ENCODE measurements at places on chromosomes 16 and 17.
A peak's percentile ranks its signal among the peaks of the same experiment; 100 is the strongest.

DNA sequence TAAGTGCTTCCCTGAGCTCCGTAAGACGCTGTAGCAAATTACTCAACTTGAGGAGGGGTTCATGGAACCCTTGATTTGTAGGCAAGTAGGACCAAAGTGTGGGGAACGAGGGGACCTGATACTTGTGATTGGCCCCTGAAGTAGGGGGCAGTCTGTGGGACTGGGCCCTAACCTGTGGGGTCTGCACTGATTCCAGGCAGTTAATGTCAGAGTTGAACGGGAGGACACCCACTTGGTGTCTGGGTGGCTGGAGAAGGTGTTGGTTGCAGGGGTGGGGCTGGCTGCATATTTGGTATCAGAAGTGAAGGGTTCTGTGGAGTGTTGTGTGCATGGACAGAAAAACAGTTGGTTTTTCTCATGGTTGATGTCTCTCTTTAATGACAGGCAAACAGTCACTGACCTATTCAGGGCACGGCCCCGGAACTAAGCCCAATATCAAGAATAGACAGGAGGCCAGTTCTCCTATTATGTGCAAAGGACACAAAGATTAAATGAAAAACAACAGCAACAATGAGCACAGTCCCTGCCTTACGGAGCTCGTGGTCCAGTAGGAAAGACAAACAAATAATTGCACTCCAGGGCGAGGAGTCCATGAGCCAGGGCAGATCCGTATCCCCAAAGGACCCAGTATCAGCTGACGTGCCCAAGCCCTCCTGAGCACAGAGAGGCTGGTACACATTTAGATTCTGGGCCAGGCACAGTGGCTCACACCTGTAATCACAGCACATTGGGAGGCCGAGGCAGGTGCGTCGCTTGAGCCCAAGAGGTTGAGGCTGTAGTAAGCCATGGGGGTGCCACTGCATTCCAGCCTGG lies 19.2 kb downstream of the MXRA7 start:
- no peak for DNase-seq

DNA sequence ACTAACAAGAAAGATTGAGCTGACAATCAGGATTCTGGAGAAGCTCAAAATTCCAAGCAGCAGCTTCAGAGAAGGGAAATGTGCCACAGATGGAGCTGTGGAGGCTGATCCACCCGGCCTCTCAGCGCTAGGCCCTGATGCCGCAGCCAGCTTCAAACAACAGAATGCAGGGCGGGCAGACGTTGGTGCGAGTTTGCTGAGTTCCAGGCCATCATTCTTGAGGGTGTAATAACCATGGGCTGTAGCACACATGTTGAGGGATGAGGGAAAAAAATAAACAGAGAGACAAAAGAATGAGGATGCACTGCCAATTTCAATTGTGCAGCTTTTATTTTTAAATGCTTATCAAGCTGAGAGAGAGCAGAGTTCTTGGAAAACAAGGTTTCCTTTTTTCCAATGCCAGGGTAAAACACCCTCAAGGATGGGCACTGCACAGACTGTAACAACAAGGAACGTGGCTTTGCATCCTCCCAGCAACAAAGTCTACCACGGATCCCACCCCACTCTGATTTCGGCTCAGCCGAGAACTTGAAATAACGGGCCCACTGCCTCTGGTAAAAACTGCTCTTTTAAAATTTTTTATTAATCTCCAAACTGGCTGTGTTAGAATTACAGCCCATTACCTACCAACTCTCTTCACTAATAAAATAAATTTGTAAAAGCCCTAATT lies 90.2 kb downstream of the SMG6 start:
- no peak for DNase-seq

- DNase-seq: no peak
Observed at GRCh38 chr16:28556914-28557320, 3.2 kb downstream of the SGF29 start.

DNA sequence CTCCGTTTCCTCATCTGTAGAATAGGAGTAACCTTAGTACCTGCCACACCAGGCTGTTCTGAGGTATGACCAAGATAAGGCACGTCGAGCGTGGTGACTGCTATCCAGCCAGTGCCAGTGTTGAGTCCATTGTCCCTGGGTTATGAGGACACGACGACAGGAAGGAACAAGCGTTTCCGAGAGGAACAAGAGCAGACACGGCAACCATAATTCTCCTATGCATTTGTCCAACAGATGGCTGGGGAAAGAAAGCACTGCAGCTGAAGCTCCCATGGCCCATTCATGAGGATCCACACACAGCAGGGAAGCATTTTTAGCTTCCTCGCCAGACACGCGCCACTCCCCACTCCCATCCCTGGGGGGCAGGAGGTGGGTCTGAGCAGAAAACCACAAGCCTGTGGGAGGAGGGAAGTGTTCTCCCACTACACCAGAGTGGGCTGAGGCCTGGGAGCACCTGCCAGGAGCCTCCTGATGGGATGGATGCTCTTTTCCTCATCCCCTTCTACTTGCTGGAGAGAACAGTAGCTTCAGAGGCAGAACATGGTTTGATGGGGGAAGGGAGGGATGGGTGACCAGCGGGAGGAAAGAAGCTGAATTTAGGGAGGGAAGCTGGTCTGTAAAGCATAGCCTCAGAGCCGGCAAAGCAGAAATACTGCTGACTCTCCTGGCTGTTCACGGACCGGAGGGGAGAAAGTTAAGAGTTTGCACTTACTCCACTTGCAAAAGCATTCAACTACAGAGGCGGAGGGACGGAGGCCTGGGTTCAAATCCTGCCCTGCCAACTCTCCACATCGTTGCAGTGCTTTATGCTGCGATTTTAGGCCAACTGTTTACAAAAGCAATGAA lies 2.7 kb downstream of the COTL1 start:
- no peak for DNase-seq

DNA sequence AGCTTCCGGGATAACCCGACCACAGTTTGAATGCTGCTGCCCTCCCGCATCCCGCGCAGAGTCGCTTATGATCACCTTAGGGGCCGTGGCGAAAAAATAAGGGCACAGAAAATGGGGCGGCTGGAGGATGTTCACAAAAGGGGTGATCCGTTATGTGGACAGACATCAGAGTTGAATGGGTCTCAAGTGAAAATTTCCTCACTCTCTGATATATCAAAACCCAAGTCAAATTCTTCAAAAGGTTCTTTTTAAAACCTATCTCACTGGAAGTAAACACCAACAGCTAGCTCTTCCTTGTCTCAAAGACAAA lies 400 bp upstream of the CEP112 start:
- no peak for DNase-seq

- no peak for DNase-seq
Observed at GRCh38 chr17:78416791-78417530, 38.5 kb downstream of the PGS1 start.

DNA sequence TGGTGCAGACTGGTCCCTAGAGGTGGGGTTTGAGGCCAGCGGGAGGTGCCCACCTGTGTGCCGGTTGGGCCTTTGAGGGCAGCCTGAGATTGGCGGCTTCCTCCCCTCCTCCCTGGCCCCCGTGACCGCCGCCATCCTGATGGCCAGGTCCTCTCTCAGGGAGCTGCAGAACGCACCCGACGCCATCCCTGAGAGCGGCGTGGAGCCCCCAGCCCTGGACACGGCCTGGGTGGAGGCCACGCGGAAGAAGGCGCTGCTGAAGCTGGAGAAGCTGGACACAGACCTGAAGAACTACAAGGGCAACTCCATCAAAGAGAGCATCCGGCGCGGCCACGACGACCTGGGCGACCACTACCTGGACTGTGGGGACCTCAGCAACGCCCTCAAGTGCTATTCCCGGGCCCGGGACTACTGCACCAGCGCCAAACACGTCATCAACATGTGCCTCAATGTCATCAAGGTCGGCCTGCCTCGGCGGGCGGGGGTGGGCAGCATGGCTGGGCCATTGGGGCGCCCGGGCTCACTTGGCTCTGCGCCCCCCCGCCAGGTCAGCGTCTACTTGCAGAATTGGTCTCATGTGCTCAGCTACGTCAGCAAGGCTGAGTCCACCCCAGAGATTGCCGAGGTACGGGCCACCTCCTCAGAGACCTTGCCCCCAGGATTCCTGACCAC lies 2.8 kb downstream of the GPS1 start:
- no peak for DNase-seq

DNA sequence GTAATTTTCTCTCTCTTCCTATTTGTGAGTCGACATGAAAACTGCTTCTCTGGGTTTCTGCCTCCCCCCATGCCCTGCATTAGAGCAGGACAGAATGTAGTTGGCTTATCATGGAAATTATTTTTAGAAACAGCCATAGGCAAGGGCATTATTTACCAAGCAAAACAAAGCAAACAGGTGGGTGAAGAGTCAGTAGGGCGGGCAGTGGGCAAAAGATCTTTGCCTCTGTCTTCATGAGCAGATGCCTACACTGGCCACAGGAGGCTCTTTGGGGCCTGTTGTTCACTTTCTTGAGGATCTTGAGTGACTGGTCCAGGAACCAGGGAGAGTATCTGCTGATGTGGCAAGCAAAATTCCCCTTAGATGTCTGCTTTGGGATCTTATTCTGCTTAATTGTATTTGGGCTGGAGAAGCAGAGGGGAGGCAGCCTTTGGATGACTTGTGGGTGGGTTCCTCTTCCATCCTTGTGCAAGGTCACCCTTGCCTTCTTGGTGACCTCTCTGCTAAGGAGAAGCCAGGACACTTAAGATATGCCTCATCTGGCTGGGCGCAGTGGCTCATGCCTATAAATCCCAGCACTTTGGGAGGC lies 42.5 kb upstream of the CLEC19A start:
- no peak for DNase-seq

- no peak for DNase-seq
Observed at GRCh38 chr17:80187515-80187941, 17.7 kb downstream of the CARD14 start.

- DNase-seq: no peak
Observed at GRCh38 chr17:21299981-21300600, 15.6 kb downstream of the MAP2K3 start.

GRCh38 chr17:82361885-82362633 lies 3.0 kb downstream of the TEX19 start:
- DNase-seq: no peak

DNA sequence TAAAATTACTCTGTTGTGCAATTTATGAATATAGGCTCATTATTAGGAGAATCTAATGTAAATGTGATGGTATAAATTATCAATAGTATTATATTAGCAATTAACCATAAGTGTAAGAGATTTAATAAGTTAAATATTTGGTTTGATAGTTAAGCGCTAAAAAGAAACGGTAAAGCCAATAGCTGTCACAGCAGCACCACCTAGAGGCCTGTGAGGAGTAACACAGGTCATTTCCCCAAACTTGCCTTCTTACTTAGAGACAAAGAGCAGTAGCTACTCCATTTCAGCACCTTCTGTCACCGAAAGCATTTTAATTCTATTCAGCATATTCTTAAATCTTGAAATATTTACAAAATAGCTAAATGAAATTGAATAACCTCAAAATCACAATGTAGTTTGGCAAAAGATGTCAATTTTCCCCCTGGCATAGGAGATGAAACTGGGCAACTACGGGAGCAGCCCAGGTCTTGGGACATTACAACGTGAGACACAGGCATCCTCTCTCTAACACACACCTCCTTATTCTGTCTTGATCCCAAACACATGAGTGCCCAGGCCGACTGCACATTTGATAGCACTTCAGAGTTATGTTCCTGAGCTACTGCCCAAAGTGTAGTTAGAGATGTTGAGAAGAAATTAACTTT lies 14.3 kb upstream of the DYNLRB2 start:
- peak; percentile 40 for DNase-seq

DNA sequence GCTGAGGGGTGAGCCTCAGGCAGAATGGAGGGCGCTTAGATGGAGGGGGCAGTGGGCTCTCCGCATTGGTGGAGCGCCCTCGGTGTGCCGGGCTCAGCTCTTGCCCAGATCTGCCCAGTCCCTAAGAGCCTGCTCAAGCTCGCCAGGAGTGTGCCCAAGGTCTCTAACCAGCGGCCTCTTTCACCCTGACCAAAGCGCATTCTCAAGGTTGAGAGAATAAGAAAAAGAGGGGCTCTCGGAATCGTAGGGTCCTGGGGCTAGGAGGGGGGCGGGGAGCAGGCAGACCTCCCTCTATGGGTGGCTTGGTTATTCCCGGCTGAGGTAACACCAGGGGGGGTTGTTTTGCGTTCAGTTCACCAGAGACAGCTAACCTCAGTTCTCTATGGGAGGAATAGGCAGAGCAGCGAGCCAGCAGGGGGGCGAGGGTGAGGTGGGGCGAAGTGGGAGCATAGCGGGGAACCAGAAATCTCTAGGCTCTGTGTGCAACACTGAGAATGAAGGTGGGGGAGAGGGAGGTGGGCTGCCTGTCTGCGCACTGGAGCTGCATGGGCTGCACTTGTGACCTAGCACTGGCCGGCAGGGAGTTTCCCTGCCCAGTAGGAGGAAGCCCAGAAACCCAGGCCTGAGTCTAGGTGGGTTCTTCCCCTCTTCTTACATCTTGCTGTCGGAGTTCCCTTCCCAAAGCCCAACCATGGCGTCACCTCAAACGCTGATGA lies 3.0 kb downstream of the TMEM132E start:
- no peak for DNase-seq

DNA sequence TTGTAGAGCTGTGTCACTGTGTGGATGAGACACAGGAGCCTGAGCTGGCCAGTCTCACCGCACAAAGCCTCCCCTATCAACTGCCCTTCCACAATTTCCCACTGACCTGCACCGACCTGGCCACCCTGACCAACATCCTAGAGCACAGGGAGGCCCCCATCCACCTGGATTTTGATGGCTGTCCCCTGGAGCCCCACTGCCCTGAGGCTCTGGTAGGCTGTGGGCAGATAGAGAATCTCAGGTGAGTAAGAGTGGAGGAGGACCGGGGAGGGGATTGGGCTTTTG lies 37.4 kb downstream of the NLRC5 start:
- DNase-seq: no peak

DNA sequence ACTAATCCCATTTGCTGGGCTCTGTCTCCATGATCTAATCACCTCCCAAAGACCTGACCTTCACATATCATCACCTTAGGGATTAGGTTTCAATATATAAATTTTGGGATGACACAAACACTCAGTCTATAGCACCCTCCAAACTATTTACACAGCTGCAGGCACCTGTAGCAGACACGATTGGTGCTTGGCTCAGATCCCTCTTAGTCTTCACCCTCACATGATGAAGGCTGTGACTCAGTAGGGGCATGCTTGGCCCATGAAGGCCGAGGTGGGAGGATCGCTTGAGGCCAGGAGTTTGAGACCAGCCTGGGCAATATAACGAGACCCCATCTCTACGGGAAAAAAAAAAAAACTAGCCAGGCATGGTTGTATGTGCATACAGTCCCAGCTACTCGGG lies 73.5 kb downstream of the HS3ST2 start:
- no peak for DNase-seq

GRCh38 chr17:2338315-2338657 lies 985 bp downstream of the SGSM2 start:
- no peak for DNase-seq

GRCh38 chr17:59845595-59846393 lies 46.9 kb downstream of the TUBD1 start:
- DNase-seq: no peak

Measured in stimulated activated CD4-positive, alpha-beta T cell treated with anti-CD3 and anti-CD28 coated beads, TNF-alpha, amount 100 ng/mL, for 24 hours (primary cell).